ENCODE measurements at places on chromosomes 11 and 22.

DNA sequence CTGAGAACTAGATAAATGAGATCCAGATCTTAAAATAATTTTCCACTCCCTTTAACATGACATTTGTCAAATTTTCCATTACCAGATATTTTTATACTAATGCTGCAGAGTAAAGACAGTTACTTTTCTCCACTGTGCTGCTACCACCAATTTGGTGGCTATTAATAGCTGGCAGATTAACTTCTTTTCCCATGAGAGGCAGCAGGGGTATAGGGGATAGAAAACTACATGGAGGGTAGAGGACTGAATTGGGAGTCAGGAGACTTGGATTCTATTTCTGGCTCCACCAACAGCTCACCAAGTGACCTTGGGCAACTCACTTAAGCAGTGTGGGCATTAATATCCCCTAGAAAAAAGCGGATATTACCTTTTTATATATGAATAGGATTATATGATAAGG, 69.2 kb downstream of the KIF18A start:
- no peak for DNase-seq

DNA sequence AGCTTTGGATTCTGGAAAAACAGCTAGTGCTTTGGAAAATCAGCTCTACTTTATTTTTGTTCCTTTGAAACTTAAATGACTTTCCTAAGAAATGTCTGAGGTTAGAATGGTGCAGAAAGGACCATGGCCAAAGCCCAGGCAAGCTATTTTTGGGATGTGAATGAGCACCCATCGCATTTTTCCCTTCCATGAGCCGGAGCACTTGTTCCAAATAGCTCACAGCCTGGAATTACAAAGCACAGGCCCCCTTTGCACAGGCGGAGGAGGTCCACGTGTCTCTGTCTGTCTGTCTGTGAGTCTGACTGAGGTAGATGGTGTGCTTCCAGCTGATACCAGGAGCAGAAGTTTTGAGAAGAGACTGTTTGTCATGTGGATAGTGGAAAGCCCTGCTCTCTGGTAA, 50.7 kb downstream of the MICAL2 start:
- DNase-seq = no peak

DNA sequence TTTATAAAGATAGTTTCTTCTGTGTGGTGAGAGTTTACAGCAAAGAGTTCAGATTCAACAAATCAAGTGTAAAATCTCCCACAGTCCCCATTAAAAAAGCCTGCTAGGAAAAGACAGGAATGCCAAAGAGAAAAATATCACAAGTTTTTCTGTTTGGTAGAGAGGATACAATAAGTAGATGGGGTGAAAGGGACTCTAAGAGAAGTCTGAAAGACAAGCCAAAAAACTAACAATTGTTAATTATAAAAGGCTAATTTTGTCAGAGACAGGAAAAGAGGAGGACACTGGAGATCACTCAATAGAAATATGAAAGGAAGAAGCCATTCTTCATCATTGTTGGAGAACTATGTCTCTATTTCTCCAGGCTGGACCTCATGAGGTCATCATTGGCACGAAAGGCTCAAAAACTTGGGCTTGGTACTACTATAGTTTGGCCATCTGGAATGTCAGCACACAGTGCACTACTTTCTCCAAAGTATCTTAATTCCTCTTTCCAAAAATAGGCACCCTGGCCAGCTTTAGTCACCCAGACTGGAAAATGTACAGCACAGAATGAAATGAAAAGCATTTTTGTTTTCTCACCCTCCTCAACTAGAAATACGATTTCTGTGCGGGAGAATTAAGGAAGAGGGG, 531 bp upstream of the SOX6 start:
- no peak for DNase-seq

- DNase-seq = no peak
These were observed 63.6 kb upstream of the EP300 start for GRCh38 chr22:41028841-41029240.

DNA sequence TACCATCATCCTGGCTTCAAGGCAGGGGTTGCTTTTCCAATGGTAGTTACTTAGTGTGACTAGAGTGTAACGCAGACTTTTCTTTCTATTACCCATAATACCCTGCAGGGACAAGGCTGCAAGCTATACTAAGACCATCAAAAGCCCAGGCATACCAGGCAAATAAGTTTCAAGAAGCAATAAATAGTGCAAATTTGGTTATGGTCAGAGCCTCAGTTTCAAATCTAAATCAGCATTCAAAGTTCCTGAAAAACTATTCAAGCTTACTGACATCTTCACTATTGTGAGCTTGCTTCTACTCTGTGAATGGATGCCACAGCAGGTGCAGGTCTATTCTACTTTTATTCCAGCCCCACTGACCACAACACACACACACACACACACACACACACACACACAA, 2.5 kb upstream of the HBB start:
- DNase-seq = no peak

- no peak for DNase-seq
These were observed 42.5 kb downstream of the CTSC start for GRCh38 chr11:88295028-88295427.

- DNase-seq = no peak
These were observed 25.1 kb downstream of the RGL4 start for GRCh38 chr22:23715806-23716375.

DNA sequence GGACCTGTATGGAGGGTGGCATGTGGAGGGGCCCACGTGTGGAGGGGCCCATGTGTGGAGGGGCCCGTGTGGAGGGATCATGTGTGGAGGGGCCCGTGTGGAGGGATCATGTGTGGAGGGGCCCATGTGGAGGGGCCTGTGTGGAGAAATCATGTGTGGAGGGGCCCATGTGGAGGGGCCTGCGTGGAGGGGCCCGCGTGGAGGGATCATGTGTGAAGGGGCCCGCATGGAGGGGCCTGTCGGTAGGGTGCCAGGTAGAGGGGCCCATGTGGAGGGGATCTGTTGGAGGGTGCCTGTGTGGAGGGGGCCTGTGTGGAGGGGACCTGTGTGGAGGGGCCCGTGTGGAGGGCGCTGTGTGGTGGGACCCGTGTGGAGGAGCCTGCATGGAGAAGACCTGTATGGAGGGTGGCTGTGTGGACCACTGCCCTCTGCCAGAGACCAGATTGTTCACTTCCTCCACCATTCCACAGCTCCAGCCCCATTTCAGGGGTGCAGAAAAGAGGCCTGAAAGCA, 47.0 kb downstream of the IGLL5 start:
- DNase-seq = no peak

GRCh38 chr11:41947392-41947791, 487.9 kb upstream of the LRRC4C start:
- DNase-seq = no peak

DNA sequence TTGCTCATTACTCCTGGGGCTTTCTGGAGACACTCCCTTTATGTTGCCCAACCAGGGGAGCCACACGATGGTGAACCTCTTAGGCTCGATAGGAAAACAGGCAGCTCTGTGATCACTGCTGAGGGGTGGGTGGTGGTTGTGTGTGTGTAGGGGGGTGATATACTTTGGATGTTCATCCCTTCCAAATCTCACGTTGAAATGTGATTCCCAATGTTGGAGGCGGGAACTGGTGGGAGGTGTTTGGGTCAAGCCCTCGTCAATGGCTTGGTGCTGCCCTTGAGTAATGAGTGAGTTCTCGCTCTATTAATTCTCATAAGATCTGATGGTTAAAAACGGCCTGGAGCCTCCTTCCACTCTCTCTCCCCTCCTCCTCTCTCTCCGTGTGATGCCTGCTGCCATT, 204.0 kb upstream of the B3GAT1 start:
- DNase-seq = no peak

DNA sequence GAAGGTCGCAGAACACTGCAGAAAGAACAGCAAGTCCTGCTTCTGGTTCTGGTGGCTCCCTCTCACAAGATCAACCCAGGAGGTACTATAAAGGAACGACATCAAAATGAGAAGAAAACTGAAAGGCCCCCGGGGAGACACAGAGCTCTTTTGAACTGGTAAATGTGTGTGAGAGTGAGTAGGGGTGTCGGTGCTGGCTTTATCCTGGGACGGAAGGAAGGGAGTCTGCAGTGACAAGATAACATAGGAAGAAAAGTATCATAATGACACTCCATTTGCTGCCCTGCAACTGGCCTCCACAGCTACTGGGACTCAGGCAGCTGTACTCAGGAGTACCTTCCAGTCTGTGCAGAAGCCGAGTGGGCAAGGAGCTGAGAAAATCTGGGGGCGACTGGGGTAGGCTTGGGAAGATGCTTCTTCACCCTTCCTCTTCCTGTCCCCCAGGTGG, 60.9 kb downstream of the ENTHD1 start:
- DNase-seq = no peak

- no peak for DNase-seq
These were observed 8.0 kb downstream of the ARHGAP1 start for GRCh38 chr11:46692450-46692849.

GRCh38 chr22:19042285-19043120, 79.7 kb downstream of the DGCR2 start:
- no peak for DNase-seq

GRCh38 chr11:17538731-17539130, 5.5 kb downstream of the USH1C start:
- no peak for DNase-seq

- DNase-seq = no peak
These were observed 80.0 kb downstream of the CD44 start for GRCh38 chr11:35218956-35219355.

- no peak for DNase-seq
These were observed 19.8 kb downstream of the PTDSS2 start for GRCh38 chr11:469684-470560.

- no peak for DNase-seq
These were observed 940.0 kb downstream of the BRD1 start for GRCh38 chr22:48887394-48888332.

DNA sequence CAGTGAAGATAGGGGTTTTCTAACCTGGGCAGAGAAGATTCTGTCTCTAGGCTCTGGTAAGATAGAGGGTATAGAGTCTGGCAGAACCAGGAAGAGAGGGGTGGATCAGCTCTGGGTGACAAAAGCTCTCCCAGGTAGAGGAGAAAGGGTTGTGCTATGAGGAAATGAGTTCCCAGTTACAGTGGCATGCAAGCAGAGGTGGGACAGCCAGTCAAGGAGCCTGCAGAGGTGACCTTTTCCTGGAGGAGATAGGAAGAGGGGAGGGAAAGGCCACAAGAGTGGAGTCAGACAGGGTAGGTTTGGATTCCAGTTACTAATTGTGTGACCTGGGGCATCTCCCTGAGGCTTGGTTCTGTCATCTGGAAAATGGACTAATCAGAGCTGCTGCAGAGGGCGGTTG, 3.4 kb upstream of the CAPN5 start:
- no peak for DNase-seq

DNA sequence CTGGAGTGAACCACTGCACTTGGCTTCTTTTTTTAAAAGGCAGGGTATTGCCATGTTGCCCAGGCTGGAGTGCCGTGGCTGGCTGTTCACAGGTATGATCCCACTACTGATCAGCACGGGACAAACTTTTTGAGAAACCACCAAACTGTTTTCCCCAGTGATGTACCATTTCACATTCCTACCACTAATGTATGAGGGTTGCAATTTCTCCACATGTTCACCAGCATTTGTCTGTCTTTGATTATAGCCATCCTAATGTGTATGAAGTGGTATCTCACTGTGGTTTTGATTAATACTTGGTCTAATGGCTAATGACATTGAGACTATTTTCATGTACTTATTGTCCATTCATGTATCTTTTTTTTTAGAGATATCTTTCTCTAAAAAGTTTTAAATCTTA, 41.5 kb upstream of the EP300 start:
- no peak for DNase-seq

GRCh38 chr11:79139900-79140299, 300.9 kb downstream of the TENM4 start:
- no peak for DNase-seq

DNA sequence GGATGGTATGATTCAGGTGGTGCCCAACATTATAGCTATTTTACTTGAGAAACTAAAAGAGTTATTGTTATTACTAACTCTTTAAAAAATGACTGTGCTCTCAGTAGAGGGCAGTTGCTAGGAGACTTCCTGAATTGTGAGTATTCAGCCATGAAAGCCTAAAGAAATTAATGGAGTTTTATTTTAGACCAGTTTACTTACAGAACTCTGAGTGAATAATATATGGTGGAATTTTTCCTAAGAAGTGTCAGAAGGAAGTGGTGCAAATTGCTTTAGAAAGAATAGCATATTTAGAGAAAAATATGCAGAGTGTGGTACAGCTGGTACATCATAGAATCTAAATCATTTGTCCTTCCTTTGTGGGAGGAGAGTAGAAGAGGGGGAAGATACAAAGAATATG, 689.9 kb upstream of the CCDC90B start:
- DNase-seq = no peak

- DNase-seq = no peak
These were observed 17.0 kb upstream of the KCTD14 start for GRCh38 chr11:78039919-78040671.

GRCh38 chr22:48045369-48045768, 1282.9 kb downstream of the TBC1D22A start:
- no peak for DNase-seq

GRCh38 chr11:102396708-102397563, 49.9 kb downstream of the BIRC2 start:
- DNase-seq = no peak

DNA sequence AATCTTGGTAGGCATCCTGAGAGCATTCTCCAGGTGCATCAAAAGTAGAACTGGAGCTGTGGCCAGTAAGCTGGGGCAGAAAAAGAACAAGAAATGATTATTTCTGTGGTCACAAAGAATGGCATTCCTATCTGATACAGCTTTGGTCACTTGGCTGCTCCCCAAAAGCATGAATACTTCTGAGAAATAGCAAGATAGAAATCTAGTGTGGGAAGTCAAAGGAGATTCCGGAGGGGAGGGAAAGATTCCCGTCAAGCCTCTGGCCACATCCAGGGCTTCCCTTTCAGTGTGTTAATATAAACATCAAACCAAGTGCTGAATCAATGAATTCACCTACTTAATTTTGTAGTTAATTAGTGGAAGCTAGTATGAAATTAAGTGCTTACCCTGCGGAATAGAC, 1185.4 kb downstream of the LRRC4C start:
- DNase-seq = no peak

GRCh38 chr11:67450796-67451657, 1.5 kb downstream of the GPR152 start:
- no peak for DNase-seq

DNA sequence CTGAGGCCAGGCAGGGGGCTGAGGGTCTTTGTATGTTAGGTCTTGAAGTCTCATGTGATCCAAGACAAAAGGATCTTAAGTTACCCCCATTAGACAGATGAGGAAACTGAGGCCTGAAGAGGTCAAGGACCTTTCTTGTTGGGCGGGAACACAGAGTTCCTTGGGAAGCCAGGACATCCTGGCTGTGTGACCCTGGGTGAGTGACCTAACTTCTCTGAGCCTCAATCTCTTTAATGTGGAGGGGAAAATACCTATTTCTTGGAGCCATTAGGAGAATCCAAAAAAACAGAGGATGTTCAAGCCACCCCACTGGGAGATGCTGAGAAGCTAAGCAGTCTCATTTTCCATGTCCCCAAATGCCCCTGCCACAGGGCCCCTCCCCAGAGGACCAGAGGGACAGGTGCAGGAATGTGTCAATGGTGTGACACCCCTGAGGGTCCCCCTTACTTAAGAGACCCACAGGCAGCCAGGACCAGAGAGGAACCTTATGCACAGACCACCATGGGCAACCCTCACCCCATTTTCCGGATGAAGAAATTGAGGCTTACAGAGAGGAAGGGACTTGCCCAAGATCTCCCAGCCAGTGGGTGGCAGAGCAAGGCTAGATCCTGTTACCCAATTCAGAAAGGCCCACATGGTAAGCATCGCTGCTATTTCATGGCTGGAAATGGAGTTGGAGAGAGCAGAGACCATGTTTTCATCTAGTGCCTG, 8.0 kb downstream of the RAC2 start:
- no peak for DNase-seq

GRCh38 chr11:69651834-69652620, 11.1 kb downstream of the CCND1 start:
- DNase-seq = no peak

Data from glomerular endothelial cell (primary cell).